Stimulated activated CD4-positive, alpha-beta T cell treated with anti-CD3 and anti-CD28 coated beads, Interleukin-4, amount 100 ng/mL, for 48 hours (primary cell): ENCODE measurements at places on chromosomes 4 and X.

- DNase-seq = no peak
Observed at GRCh38 chr4:186669159-186669731, 54.4 kb downstream of the FAT1 start.

- DNase-seq = no peak
Observed at GRCh38 chr4:96642490-96642889, 802.6 kb downstream of the PDHA2 start.

DNA sequence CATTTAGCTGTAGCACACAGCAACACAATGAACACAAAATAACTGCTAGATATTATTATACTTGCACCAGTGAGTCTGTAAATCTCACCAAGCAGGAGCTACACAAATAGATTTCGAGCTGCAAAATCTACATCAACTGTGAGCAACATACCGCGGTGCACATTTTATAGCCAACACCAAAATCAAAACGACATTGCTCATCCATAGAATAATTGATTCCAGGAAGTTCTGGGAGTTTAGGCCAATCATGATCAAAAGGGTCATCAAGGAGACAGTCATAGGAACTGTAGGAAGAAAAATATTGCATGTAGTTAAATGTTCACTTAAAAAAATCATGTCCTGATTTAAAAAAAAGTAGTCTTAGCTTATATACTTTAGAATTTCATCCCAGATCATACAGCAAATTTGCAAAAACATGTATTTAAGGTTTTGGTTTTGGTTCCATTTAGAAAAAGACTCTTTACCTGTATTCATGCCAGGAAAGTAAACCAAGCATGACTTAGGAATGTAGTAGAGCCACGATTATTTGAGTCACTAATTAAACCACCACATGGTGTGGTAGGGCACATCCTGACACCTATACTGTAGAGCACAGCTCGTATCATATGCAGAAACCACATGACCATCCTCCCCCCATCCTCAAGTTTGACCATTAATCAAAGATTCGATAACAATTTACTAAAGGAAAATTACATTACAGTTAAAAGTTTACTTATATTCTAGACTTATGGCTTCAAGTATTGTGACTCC, 250.4 kb downstream of the ADAMTS3 start:
- no peak for DNase-seq

- no peak for DNase-seq
Observed at GRCh38 chr4:2767046-2767704, 11.0 kb upstream of the TNIP2 start.

- no peak for DNase-seq
Observed at GRCh38 chr4:151887031-151887815, 126.4 kb upstream of the GATB start.

DNA sequence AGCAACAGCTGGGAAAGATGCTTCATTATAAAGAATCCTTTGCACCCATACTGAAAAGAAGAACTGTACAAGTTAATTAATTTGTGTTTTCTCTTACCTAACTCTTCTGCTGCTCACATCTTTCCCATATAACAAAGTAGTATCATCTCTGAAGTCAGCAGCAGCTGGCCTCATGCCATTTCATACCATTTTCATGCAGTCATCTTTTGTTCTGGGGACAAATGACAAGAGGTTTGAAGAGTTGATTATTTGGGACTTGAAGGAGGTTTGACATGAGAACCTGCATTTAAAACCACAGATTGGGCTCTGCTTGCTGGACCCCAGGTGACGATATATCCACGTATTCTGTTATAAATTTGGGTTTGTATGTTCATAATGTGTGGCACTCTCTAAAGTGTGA, 430.3 kb downstream of the SPRY1 start:
- no peak for DNase-seq

- no peak for DNase-seq
Observed at GRCh38 chr4:185137233-185137925, 5.7 kb upstream of the SLC25A4 start.

- no peak for DNase-seq
Observed at GRCh38 chr4:9898596-9899305, 117.3 kb downstream of the DRD5 start.

DNA sequence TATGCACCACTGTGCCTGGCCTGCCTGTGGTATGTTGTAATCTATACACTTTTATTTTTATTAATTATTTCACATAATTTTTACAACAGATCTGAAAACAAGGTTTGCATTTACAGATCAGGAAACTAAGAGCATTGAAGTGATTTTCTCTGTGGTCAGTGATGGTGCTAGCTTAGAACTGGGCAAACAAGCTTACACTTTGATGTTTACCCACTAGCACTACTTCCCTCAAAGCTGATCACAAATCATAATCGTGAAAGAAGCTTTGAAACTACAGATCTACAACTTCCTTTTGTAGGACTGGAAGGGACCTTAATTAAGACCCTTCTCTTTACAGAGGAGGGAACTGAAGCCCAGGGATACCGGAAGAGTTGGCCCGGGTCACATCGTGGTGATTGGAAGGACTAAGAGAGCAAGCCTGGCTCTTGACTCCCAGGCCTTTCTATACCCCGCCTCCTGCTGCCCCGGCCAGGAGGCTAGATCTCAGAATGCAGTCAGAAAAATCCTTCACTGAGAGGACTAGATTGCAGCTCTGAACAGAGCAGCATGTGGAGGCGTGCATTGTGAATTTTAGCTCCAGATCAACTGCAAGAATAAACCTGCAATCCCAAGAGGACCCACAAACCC, 93.7 kb upstream of the ZNF827 start:
- no peak for DNase-seq

GRCh38 chr4:35918491-35918977, 325.8 kb downstream of the ARAP2 start:
- DNase-seq = no peak

DNA sequence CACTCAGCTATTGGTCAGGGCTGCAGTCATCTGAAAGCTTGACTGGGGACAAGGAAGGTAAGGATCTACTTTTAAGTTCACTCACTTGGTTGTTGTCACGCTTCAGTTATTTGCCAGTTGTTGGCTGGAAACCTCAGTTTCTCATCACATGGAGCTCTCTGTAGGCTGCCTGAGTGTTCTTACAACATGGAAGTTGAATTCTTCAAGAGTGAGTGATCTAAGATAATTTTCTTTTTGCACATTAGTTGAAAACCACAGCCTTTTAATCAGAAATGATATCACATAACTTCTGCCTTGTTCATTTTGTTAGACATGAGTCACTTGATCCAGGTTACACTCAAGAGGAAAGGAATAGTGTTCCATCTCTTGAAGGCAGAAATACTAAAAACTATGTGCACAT, 552.7 kb downstream of the RAPGEF2 start:
- no peak for DNase-seq

DNA sequence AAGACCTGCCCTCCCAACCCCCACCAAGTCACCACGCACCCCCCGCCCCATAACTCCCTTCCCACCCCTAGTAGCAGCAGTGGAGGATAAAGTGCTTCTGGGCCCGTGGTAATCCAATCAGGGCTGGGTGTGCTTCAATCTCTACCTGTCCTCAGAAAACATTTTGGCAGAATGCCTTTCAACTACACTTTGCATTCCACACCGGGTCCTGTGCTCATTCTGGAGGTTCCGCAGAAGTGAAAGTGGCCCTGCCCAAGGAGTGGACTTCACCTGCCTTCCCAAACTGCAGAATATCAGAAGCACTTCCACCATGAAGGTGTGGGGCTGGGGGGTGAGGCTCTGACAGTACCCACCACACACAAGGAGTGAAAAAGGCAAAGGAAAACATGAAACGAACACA, 322.3 kb downstream of the DHX15 start:
- DNase-seq = no peak

DNA sequence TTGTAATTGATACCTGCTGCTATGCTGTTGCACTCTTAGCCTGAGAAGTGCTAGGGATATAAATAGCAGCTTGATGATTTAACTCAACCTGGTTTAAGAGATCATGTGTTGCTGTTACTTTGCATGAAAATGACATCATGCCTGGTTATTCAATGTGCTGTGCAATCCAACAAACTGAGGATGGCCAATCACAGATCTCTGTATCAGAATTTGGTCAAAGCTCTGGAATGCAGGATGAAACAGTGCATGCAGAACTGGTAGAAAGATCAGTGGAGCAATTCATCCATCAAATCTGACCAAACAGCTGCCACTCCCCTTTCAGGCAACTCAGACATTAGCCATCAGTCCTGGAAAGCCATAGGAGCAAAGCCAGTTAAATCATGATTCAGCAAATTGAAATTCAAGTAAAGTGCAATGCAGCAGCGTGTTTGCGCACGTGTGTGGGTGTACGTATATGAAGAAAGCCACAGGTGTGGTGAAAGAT, 160.3 kb upstream of the RASGEF1B start:
- no peak for DNase-seq

GRCh38 chrX:40578039-40578695, 2.6 kb upstream of the ATP6AP2 start:
- no peak for DNase-seq

GRCh38 chrX:9855561-9856283, 69.5 kb downstream of the SHROOM2 start:
- no peak for DNase-seq

DNA sequence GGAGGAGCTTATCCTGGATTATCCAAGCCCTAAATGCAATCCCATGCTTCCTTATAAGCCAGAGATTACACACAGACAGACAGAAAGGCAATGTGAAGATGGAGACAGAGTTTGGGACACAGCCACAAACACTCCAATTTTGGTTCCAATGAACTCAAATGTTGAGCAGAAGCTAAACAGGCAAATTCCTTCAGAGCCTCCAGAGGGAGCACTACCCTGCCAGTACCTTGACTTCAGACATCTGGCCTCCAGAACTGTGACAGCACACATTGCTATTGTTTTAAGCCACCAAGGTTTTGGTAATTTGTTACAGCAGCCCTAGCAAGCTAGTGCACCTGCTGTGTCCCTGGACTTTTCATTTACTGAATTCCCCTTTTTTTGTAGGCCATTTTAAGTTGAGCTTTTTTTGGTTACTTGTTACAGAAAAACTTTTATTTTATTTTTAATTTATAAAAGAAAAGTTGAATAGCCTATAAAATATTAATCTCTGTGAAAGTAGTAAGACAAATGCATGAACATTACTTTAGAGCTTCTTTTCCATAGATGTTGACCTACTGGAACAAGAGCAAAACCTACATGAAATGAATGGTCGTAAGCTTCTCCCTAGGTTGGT, 33.4 kb upstream of the SRD5A3 start:
- DNase-seq = no peak

GRCh38 chr4:76821641-76822040, 76.3 kb downstream of the SOWAHB start:
- no peak for DNase-seq

GRCh38 chr4:172686021-172686420, 482.6 kb upstream of the GALNT7 start:
- no peak for DNase-seq

DNA sequence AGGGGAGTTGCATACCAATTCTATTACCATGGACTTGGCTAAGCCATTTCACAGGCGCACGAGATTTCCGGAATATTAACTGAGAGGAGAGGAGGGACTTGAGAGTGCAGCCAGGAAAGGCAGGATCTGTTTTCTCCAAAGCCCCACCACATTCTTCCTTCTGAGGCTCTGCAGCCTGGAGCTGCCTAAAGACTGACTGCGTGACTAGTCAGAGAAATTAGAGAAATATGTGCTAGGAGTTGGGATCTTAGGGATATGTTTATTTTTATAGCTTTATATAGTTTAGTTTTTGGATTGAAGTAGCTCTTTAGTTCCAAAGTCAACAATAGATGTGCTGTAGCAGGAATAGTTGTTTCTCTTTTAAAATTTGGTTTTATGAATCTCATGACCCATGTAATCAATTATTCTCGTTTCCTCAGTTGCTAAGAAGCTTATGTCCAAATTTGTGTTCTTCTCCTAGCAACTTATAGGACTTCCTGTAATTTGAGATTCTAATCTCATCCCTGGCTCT, 300.1 kb upstream of the DDX53 start:
- DNase-seq = no peak

DNA sequence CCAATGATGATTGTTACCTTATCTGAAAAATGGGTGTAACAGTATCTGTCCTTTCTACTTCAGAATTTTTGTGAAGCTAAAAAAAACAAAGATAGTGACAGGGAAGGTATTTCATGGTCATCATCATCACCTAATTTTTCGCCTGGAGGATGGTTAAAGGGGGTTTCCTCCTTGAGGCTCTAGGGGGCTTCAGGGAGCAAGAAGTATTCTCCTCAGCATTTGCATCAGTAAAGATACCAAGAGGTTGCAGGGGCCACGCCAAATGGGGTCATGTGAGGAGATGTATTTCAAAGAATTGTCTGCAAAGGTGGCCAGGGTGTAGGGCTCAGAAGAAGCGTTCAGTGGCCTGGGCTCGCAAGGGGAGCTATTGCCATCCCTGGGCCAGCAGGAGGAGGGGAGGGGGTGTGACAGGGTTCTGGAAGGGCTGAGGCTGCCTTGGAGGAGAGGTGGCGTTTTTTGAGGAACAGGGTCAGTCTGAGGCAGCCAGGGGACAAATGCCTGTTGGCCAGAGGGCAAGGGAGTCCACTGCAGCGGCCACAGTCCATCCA, 7.3 kb upstream of the NSG1 start:
- no peak for DNase-seq

GRCh38 chr4:116015549-116015948, 902.1 kb upstream of the NDST4 start:
- DNase-seq = no peak

DNA sequence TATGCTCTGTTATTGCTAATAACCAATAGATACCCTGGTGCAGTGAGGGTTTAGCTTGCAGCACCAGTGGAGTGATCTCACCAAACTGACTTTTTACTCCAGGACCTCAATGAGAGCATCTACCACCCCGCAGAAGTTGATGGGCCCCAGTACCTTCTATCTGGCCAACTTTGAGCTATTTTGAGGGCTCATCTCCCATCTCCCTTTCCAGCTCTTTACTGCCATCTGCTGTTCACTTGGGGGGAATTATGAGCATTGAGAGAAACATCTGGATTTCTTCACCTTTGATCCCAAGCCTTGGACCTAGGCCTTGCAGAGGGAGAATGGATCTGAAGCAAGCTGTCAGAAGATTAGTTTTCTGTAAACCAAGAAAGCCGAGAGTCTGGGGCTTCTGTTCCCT, 143.6 kb downstream of the TMEM164 start:
- DNase-seq = no peak

- no peak for DNase-seq
Observed at GRCh38 chr4:173174594-173175012, 6.0 kb downstream of the GALNT7 start.

DNA sequence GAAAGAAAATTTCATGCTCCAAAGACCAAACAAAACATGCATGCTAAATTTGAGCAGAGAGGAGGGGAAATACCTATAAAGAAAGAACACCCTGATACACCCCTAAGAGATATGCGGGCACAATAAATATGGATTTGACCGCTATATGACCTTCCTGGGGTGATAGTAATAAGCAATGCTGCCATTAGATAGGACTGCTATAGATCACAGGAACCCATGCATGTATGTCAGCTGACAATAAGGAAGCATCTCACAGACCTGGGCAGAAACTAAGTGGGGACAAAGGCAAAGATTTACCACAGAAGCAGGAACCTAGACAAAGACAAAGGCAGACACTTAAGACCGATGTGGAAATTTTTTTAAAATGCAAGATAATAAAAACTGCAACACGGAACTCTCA, 21.3 kb downstream of the ZNF721 start:
- DNase-seq = no peak

DNA sequence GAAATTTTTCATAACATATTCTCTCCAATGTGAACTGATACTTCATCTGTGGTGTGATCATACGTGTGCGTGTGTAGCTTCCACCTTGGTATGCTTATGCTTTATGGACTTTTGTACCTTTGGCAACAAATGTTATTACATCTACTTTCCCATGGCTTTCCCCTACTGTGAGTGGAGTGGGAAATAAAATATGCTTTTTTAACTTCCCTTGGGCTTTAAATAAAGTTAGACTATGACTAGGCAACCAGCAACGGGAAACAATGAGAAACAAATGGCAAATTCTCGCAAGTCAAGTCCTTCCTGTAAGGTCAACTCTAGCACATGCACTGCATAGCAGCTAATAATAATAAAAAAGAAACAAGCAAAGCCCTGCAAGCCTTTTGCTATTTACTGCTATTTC, 205.0 kb upstream of the PDE5A start:
- no peak for DNase-seq
